Stimulated activated naive B cell treated with anti-CD40 and anti-IgM and Interleukin-4, amounts not matched to agents 10 μg/mL and 1 μg/mL and 100 μg/mL, for 72 hours (primary cell): ENCODE measurements at places on chromosomes 3 and 15.

DNA sequence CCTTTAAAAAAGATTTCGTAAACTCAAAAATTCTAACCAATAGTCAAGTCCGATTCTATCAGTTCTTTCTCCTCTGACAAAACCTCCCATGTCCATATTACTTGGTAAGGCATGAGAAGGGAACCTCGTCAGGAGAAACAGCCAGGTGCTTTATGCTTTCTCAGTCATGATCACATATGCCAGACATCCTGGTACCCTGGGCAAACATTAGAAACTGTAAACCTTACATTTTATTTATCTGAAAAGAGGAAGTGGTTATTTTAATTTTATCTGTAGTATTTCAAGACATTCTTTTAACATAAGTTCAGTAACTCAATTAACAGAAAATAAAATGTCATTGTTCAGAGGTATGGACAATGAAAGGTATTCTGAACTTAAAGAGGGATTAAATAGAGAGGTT lies 474.8 kb upstream of the GBE1 start:
- DNase-seq = no peak
- no peaks in the 10 kb centered on the region for H3K27me3 ChIP-seq
- no peak overlapping the region for H3K27ac ChIP-seq
- H3K4me3 ChIP-seq = no peak overlapping the region
- H3K36me3 ChIP-seq = no peaks in the 10 kb centered on the region

GRCh38 chr3:101781166-101781565 lies 2.2 kb downstream of the NXPE3 start:
- peaks cover 22% of the 10 kb centered on the region for H3K36me3 ChIP-seq
- peaks cover 17% of the 10 kb centered on the region for H3K4me1 ChIP-seq
- H3K27me3 ChIP-seq = no peaks in the 10 kb centered on the region
- H3K27ac ChIP-seq = no peak overlapping the region
- DNase-seq = no peak

DNA sequence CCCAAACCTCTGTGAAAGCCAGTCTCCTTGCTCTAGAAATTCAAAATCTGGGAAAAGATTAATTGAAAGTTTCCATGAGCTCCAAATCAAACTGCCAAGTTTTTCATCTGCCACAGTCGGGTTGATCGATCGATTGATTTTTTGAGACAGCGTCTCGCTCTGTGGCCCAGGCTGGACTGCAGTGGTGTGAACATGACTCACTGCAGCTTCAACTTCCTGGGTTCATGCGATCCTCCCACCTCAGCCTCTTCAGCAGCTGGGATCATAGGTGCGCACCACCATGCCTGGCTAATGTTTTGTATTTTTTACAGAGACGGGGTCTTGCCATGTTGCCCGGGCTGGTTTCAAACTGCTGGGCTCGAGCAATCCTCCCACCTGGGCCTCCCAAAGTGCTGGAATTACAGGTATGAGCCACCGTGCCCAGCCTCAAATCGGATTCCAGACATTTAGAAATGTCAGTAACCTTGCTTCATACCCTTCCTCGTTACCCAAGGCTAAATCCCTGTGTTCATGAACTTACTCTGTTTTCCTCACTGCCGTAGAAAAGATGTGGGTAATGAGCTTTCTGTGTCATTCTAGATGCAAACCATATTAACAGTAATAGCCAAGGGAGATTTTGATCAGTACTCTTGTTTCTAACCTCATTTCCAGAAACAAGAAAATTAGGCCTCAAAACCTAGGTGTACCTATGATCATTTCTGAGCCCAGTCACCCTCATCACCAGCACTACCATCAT lies 105.9 kb upstream of the AKAP13 start:
- no peaks in the 10 kb centered on the region for H3K4me1 ChIP-seq
- H3K27ac ChIP-seq = no peak overlapping the region
- no peaks in the 10 kb centered on the region for H3K36me3 ChIP-seq
- H3K4me3 ChIP-seq = no peak overlapping the region
- no peak for DNase-seq

- DNase-seq = no peak
- no peak overlapping the region for H3K4me3 ChIP-seq
- no peak overlapping the region for H3K27ac ChIP-seq
Observed at GRCh38 chr3:123405936-123406510, 42.9 kb downstream of the ADCY5 start.

- no peak for DNase-seq
- no peaks in the 10 kb centered on the region for H3K27me3 ChIP-seq
- no peak overlapping the region for H3K4me3 ChIP-seq
- H3K4me1 ChIP-seq = peaks cover 18% of the 10 kb centered on the region
Observed at GRCh38 chr15:52733696-52734255, 54.6 kb upstream of the ATOSA start.

- no peak overlapping the region for H3K27ac ChIP-seq
- no peaks in the 10 kb centered on the region for H3K4me1 ChIP-seq
- H3K36me3 ChIP-seq = no peaks in the 10 kb centered on the region
- no peaks in the 10 kb centered on the region for H3K27me3 ChIP-seq
Observed at GRCh38 chr3:155190691-155191090, 102.8 kb downstream of the STRIT1 start.

DNA sequence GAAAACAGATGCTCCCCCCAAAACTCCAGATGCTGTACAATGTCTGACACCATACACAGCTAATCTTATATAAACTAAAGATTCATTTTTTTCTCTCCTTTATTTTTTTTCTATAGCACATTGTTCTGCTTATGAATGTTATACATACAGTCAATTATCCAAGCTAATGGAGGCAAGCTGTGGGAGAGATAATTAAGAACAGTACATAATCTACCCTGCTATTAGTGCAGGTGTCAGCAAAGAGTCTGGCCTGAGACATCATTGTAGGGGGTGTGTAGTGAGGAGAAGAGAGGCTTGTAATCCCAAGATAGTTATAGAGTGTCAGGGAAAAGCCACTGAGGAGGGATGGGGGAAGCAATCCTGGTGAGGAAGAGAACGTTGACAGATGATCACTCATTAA lies 25.4 kb upstream of the CHMP2B start:
- no peaks in the 10 kb centered on the region for H3K36me3 ChIP-seq
- no peaks in the 10 kb centered on the region for H3K4me1 ChIP-seq
- H3K27ac ChIP-seq = no peak overlapping the region
- H3K4me3 ChIP-seq = no peak overlapping the region
- H3K27me3 ChIP-seq = peaks cover 13% of the 10 kb centered on the region
- DNase-seq = no peak

DNA sequence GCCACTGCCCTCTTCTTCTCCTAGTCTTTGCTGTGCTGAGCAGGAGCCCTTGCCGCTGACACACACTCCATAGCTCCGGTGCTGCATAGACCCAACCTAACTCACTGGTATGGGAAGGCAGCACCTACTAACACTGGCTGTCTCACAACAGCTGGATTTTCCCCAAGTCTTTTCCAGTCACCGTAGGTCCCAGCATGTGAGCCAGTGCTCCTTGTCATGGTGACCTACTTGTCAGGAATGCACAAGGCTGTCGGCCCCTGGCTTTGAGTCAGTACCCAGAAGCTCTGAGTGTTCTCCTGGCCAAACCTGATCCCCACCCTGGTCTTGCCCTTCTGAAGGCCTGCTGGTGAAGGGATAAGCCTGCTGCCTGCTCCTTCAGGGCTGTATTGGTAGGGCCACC lies 25.7 kb downstream of the AMOTL2 start:
- peaks cover 2% of the 10 kb centered on the region for H3K36me3 ChIP-seq
- no peak for DNase-seq
- H3K4me3 ChIP-seq = no peak overlapping the region
- H3K4me1 ChIP-seq = no peaks in the 10 kb centered on the region
- peaks cover 7% of the 10 kb centered on the region for H3K27me3 ChIP-seq

DNA sequence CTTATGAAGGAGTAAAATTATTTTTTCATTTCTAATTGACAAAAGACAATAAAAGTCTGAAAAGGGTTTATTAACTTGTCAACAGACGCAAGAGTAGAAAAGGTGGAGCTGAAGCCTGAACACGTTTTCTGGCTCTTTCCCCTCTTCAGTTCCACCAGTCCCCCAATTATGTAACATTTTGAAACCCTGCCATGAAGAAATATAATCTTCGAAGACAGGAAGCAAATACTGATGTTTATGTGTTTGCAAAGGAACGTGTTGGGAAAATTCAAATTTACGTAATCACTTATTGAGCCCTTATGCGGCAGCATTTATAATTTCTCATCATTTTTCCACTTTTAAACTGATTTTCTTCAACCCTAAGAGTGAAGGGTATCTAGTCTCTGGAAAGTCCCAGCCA lies 767 bp downstream of the AP3S2 start:
- no peak for DNase-seq
- H3K4me3 ChIP-seq = peak overlapping the region; percentile 93
- H3K27me3 ChIP-seq = no peaks in the 10 kb centered on the region
- H3K27ac ChIP-seq = peak overlapping the region; percentile 98

- no peaks in the 10 kb centered on the region for H3K36me3 ChIP-seq
- no peak overlapping the region for H3K27ac ChIP-seq
- H3K4me3 ChIP-seq = no peak overlapping the region
- DNase-seq = no peak
- H3K4me1 ChIP-seq = no peaks in the 10 kb centered on the region
Observed at GRCh38 chr3:159239059-159239458, 437.2 kb downstream of the MFSD1 start.

DNA sequence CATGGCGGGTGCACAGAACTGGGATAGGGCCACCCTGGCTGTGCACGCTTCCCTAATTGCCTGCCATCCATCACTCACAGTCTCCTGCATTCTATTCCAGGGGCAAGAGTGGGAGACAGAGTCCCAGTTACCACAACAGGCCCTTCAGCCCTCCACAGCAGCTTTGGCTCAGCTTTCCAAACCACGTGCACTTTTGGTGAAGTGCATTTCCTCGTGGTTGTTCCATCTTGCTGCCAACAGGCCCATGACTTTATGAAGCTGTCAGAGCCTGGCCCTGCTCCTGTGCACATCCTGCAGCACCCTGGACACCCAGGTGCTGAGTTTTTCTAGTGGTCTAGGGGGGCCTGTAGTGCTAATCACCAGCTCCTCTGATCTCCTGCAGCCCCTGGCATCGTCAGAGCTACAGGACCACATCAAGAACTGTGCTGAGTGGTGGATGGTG lies 110.2 kb downstream of the ADCY5 start:
- H3K27me3 ChIP-seq = no peaks in the 10 kb centered on the region
- peaks cover 11% of the 10 kb centered on the region for H3K4me1 ChIP-seq
- no peak for DNase-seq
- no peak overlapping the region for H3K27ac ChIP-seq
- no peak overlapping the region for H3K4me3 ChIP-seq

- H3K4me3 ChIP-seq = no peak overlapping the region
- peaks cover 21% of the 10 kb centered on the region for H3K4me1 ChIP-seq
- no peak overlapping the region for H3K27ac ChIP-seq
- H3K36me3 ChIP-seq = peaks cover 6% of the 10 kb centered on the region
- DNase-seq = no peak
Observed at GRCh38 chr3:129897026-129897425, 3.5 kb upstream of the TMCC1 start.

DNA sequence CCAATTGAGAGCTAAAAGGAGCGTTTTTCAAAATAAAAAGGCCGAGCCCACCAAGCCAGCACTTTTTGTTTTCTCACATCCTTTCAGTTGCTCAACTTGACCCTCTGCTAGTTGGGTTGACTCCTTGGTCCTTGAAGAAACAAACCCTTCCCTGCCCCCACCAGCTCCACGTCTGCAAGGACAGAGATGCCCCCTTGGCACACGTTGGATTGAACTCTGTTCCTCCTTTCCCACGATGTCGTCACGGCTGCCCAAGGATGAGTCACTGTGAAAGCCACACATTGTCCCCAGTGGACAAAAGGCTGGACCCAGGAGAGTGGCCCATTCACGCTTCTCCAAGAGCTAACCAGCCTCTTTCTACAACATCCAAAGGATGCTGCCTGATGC lies 43.0 kb upstream of the SPATA12 start:
- H3K27me3 ChIP-seq = peaks cover 11% of the 10 kb centered on the region
- no peaks in the 10 kb centered on the region for H3K36me3 ChIP-seq
- H3K4me3 ChIP-seq = no peak overlapping the region
- no peak for DNase-seq
- peaks cover 25% of the 10 kb centered on the region for H3K4me1 ChIP-seq
- H3K27ac ChIP-seq = no peak overlapping the region

DNA sequence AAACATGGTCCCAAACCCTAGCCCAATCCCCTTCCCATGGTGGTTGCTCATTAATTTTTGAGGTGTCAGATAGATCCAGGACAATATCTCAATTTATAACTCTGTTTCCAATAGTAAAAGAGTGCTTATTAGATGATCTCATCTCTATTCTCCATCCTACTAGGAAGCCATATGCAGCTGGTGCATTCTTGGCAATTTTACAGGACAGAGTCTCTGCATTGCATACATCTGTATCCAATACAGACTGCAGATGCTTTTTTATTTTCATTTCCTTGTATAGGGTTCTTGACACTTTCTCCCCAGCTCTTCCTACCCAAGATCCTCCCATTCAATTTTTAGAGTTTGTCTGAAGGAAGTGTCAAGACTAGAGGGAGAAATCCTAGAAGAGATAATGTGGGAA lies 194.8 kb upstream of the DPH6 start:
- H3K4me1 ChIP-seq = no peaks in the 10 kb centered on the region
- H3K27ac ChIP-seq = no peak overlapping the region
- no peaks in the 10 kb centered on the region for H3K36me3 ChIP-seq
- H3K4me3 ChIP-seq = no peak overlapping the region

DNA sequence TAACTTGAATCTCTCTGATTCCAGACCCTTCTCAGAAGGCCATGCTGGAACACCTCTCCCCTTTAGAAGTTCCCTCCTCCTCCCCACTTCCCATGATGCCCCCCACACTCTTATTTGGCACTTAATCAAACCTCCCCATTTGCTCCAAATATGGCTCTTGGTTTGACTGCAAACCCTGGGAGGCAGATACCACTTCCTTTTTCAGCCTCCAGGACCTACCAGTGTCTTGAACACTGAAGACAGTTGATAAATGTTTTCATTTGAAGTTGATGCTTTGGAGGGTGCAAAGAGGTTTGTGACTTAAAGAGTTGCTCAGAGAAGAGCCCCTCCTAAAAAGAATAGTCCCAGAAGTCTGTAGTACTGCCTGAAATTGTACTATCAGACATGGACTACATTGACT lies 61.5 kb downstream of the SEMA5B start:
- no peak overlapping the region for H3K27ac ChIP-seq
- no peaks in the 10 kb centered on the region for H3K36me3 ChIP-seq
- peaks cover 6% of the 10 kb centered on the region for H3K27me3 ChIP-seq
- H3K4me3 ChIP-seq = no peak overlapping the region
- no peak for DNase-seq
- H3K4me1 ChIP-seq = no peaks in the 10 kb centered on the region

- peak overlapping the region; percentile 51 for H3K27ac ChIP-seq
- peaks cover 56% of the 10 kb centered on the region for H3K36me3 ChIP-seq
- DNase-seq = no peak
Observed at GRCh38 chr15:63238796-63239195, 38.6 kb upstream of the APH1B start.
